Pulmonary artery endothelial cell (primary cell): ENCODE measurements at places on chromosomes 3 and 15.
A peak's percentile ranks its signal among the peaks of the same experiment; 100 is the strongest.

DNA sequence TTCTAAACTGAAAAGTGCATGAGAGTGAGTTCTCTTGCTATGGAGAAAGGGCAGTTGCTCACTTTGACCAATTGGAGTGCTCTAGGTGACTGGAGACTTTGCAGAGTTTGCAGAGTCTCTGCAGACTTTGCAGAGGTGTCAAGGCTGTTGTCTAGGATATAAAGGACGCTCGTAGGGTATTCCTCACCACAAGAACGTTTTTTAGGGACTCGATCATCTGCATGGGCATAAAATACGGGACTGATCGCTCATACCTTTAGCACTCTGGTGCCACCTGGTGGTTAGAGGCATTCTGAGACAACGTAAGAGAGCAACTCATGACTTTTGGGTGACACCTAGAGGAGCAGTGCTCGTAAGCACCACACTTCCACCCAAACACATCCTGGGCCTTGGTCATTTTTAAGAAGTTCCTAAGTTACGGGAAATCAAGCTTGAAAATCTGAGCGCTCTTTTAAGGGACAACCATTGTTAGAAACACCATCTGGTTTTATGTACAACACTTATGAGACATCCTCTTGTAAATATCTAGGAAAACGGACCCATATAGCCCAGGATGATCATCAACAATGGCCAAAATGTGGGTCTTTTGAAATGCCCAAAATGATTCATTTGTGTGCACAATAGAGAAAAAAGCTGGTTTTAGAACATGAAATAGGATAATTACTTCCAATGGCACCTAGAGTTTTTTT, 51.6 kb upstream of the XCR1 start:
- DNase-seq: peak; percentile 75

- DNase-seq: peak; percentile 19
Measured at GRCh38 chr15:39589193-39589814, 8.4 kb downstream of the THBS1 start.

GRCh38 chr3:18111796-18112232, 313.3 kb downstream of the SATB1 start:
- DNase-seq: no peak

- DNase-seq: peak; percentile 68
Measured at GRCh38 chr3:49104427-49105291, at the start of gene QARS1. TSS of gene QARS1 (minus strand) at chr3:49104757. CDS start at chr3:49104733, 24 bp downstream.

DNA sequence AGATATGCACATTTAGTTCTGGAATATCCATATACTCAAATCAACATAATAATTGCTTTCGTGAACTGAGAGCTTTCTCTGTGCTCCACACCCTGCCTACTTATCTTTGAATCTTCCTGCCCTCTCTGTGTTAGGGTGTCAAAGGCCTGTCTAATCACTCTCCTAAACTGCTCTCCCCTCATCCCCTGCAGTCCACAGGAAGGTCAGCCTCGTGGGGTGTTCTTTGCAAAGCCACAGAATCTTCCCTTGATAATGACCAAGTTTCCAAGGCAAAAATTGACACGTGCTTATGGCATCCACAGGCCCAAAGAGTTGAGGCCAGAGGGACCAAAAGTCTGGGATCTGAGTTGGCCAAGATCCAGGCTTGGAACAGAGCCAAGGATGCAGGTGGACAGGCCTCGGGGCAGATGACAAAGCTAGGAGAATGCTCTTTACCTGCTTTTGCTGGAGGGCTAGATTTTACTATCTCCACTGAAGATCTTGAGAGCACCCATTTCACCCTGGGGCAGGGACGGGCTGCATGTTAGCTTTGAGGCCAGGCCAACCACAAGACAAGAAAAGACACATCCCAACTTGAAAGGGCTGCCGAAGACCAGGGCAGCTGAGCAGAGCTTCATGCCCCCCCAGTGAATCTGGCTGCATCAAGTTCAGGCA, 20.4 kb downstream of the BHLHE40 start:
- DNase-seq: no peak

DNA sequence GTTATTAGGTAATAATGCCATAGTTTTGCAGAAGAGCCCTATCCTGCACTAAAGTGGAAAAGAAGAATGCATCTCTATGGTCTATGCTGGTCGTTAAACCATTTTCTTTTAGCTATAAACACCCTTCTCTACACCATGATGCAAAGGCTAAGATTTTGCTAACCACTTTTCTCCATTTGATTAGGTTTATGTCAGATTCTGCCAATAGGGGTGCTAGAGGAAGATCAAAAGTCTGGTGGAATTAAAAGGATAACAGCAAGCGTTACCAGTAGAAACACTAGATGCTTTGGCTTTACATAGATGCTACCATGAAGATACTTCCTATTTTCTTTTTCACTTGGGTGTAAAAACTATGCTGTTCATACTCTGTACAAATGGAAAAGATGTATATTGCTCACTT, 669.8 kb upstream of the ARPP21 start:
- DNase-seq: no peak

- no peak for DNase-seq
Measured at GRCh38 chr3:71195492-71195891, 388.0 kb downstream of the FOXP1 start.

- no peak for DNase-seq
Measured at GRCh38 chr3:23183731-23184130, 19.4 kb upstream of the UBE2E2 start.

- DNase-seq: no peak
Measured at GRCh38 chr15:70126362-70126761, 28.6 kb upstream of the TLE3 start.

DNA sequence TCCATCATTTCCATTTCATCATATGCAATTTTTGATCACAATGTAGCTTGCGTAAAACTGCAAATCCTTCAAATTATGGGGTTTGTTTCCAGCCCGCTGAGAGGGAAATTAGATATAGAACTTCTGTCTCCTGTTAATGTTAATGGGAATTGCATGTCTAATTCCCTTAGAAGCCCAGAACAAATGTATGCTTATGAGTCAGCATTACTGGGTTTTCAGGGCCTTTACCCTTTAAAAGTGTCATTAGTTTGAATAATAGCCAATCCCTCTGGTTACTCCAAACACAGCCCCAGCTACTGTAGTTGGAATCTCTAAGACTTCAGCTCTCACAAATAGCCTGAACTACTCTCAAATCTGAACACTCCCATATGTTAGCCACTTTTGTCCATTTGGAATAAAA, 439.4 kb downstream of the C3orf38 start:
- DNase-seq: no peak

- no peak for DNase-seq
Measured at GRCh38 chr3:153277029-153277428, 115.0 kb downstream of the RAP2B start.

GRCh38 chr3:102053375-102053989, 204.2 kb downstream of the NFKBIZ start:
- peak; percentile 19 for DNase-seq

- DNase-seq: no peak
Measured at GRCh38 chr15:62901087-62901486, 141.5 kb upstream of the TPM1 start.

- no peak for DNase-seq
Measured at GRCh38 chr3:101809178-101810021, 30.4 kb downstream of the NXPE3 start.

DNA sequence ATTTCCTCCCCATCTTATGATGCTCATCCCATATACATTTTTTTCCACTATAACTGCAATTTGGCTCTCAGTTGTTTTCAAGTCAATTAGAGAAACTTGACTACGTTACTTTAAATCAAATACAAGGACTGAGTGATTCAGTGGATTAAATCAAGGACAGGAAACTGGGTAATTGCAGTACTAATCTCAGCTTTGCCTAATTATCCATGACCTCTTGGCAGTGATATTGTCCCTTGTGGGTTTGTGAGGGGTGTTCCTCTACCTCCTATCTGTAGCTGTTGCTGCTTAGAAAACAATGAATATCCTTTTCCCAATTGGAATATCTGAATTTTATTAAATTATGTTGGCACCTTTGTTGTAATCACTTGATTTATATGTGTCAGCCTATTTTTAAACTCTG, 79.4 kb downstream of the ZPLD1 start:
- DNase-seq: no peak

- no peak for DNase-seq
Measured at GRCh38 chr3:169966951-169967915, 626 bp downstream of the SEC62 start.

DNA sequence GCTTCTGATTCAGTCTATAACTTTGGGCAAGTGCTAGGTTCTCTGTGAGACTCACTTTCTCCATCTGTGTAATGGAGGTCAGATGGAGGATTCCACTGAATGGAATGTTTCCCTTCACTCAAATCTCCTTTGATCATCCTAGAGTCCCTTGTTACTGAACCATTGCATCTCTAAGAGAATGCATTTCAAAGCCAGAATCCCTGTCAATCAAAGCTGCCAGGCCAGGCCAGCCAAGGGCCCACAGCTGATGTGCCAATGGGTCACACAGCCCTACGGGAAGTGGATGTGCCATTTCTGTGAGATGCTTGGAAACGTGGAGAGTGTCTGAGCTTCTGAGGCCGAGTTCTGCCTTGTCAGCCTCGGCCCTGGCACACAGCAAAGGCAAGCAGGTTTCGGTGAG, 32.4 kb downstream of the SCN5A start:
- no peak for DNase-seq

DNA sequence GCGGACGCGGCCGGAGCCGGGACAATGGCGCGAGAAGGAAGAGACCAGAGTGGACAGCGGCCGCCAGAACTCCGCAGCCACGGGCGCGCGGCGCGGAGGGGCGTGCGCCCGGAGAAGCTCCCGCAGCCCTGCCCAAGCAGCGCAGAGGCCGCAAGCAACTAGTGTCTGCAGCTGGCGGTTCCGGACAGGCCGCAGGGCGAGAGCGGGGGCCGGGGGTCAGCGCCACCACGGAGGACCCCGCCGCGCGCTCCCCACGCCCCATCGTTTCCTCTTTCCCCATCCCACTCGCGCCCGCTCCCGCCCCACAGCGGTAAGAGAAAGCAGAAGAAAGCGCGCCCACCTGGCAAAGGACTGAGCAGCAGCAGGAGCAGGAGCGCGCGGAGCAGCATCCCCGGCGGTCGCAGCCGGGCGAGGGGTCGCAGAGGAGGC, 440 bp downstream of the PRTG start:
- no peak for DNase-seq

- DNase-seq: no peak
Measured at GRCh38 chr3:194574639-194575483, 58.4 kb downstream of the TMEM44 start.

DNA sequence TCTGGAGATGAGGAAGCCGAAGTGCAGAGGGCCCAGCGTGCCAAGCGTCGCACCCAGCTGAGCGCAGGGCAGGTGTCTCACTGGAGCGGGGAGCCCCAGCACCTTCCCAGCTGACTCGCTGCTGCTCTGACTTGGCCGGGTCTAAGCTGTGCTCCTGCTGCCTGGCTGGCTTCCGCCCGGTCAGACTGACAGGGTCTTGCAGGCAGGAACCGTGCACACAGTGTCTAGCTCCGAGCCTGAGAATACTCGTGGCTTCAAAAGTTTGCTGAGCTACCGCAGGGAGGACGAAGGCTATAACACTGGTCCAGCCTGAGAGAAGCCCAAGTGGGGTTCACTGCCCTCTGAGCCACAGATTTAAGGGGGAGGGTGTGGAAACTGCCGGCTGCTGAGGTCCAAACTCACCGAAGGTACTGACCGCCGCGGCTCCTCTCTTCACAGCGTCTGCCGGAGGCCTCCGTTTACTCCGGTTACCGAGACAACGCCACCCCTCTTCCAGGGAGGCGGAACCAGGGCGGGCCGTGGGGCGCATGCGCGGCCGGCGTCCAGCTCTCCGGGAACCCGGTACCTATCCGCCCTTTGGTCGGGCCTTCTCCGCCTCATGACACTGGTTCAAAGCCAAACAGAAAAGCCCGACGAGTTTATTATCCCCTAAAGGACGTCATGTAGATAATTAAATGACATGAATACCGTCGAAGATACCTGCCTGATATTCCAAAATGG, at the start of gene CFAP44:
Gene CFAP44 (minus strand): TSS at position 443 of the 720 bp plus-strand sequence. CDS start 7,829 bp downstream, outside the sequence.
- peak; percentile 15 for DNase-seq

- no peak for DNase-seq
Measured at GRCh38 chr3:23889386-23889785, 27.4 kb downstream of the NKIRAS1 start.

GRCh38 chr15:101025501-101025885, 106.3 kb downstream of the LRRK1 start:
- no peak for DNase-seq

DNA sequence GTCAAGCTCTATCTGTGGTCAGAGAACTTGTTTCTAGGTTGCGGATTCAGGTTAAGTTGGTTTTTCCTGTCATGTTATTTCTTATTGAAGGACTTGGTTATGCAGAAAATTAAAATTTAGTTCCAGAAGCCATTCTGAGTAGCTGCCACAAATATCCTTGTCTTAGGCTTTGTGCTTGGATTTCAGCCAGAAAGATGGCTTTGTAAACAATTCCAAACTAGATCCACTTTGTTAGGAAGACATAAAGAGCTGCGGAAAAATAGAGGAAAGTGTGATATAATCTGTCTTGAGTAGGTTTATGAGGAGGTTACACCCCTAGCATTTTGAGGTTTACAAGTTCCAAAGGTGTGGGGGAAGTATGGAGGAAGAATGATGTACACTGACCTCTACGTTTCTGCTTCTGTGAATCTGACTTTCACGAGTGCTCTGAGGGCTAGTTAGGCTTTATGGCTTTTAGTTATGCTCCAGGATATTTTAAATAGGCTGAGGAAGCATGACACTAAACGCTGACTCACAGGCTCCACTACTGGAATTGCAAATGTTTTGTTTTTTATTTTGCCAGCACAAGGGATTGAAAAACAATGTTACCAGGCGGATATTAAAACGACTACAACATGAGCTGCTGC, 46.3 kb upstream of the UTS2B start:
- peak; percentile 66 for DNase-seq

DNA sequence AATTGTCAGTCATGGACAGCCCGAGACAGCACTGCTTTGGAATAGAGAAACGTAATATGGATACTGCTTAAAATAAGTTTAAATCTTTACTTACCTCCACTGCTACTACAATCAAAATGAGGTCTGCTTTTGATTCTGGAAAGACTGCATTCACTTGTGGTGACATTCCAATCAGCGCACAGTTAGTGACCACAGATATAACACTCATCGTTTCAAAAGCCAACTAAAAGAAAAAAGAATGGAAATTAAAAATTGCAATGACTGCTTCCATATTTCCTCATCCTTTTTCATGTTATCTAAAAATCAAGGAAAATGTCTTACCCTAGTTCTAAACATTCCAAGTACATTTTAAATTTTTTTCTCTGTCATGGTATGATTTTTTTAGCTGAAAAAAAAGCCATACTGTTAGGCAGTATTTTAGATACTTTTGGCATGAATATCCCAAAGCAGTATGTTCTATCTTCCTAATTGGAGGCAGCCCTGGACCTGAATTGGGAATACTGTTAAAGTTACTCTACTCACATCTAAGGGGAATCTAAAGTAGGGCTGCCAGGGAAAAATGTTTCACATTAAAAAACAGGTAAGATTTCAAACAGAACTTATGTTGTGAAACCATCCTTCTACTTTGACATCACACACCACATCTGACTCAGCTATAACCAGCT, 72.1 kb downstream of the ANO10 start:
- DNase-seq: no peak

DNA sequence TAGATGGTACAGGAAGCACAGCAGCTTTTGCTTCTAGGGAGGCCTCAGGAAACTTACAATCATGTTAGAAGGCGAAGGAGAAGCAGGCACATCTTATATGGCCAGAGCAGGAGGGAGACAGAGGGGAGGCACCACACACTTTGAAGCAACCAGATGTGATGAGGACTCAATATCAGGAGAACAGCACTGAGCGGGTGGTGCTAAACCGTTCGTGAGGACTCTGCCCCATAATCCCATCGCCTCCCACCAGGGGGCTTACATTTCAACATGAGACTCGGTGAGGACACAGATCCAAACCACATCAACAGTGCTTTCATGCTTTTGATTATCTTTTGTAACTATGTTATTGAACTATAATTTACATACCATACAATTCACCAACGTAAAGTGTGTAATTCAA, 7.6 kb upstream of the TMEM44 start:
- no peak for DNase-seq

- DNase-seq: no peak
Measured at GRCh38 chr3:164687211-164687610, 391.1 kb downstream of the SI start.
